NK-92 treated with Interleukin-12 subunit alpha and Interleukin-12 subunit beta, amount 100 ng/mL, for 24 hours (cell line): ENCODE measurements at places on chromosomes 4 and X.

- DNase-seq: no peak
Observed at GRCh38 chr4:4436244-4436823, 49.4 kb downstream of the NSG1 start.

DNA sequence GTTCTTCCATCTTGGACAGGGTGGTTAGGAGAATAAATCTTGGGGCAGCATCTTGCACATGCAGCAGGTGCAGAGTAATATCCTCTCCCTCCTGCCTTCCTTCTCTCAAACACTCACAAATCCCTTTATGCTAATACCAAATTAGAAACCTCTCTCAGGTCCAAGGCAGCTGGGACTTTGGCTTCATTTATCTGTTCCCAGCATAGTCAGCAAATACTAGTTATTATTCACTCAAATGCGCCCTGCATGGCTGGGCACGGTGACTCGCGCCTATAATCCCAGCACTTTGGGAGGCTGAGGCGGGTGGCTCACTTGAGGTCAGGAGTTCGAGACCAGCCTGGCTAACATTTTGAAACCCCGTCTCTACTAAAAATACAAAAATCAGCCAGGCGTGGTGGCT lies 156.0 kb upstream of the GALNT7 start:
- no peak for DNase-seq

DNA sequence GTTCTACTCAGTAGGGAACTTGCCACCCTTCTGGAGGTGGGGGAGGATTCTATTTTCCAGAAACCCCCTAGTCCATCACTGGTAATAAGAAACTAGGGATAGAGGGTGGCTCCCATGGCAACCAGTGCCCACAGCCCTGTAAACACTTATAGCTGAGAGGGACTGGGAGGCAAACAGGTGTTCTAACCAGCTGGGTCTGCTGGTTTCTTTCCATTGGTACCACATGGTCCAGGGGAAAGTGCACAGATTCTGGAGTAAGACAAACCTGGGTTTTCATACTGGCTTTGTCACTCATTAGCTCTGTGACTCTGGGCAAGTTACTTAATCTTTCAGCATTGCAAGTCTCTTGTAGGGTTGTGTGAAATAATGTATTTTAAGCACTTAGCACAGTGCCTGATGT lies 26.9 kb downstream of the IGSF1 start:
- no peak for DNase-seq

GRCh38 chrX:48823053-48823452 lies 3.3 kb upstream of the ERAS start:
- DNase-seq: no peak

DNA sequence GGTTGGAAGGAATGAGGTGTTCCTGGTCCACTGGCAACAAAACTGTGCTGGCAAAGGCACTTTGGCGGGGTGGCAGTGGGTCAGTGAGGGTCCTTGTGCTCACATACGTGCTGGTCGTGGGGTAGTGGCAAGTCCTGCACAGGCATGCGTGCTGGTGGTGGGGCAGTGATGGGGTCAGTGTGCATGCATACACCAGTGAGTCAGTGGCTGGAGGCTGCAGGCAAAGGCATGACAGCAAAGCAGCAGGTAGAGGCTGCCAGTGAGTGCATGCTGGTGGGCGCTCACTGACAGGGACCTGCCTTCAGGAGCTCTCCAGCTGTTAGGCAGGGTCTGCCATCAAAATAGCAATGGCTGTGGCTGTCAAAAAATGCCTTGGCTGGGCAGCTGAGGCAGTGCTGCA lies 42.1 kb downstream of the TMPRSS11E start:
- no peak for DNase-seq

GRCh38 chrX:37854148-37854547 lies 6.8 kb upstream of the DYNLT3 start:
- no peak for DNase-seq

DNA sequence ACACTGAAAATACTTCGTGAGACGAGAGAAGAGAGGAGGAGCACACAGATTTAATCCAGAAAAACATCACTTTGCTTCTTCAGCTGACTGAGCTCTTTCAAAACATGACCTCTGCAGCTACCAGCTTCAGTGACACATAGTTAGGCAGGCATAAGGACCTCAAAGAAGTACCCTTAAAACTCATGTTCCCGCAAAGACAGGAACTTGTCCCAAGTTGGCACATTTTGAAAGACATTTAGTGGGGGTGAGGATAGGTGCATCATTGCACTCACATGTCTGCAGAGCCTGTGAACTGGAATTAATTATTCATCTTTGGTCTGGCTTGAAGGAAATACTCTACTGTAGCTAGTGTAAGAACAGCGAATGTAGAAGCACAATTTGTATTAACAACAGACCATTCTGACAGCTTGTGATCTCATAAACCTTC lies 221.8 kb downstream of the MGST2 start:
- DNase-seq: no peak

GRCh38 chrX:77396781-77397180 lies 50.4 kb upstream of the FGF16 start:
- no peak for DNase-seq

- DNase-seq: no peak
Observed at GRCh38 chr4:166846939-166847338, 387.4 kb downstream of the SPOCK3 start.

- no peak for DNase-seq
Observed at GRCh38 chr4:15438939-15439524, 11.2 kb downstream of the C1QTNF7 start.

DNA sequence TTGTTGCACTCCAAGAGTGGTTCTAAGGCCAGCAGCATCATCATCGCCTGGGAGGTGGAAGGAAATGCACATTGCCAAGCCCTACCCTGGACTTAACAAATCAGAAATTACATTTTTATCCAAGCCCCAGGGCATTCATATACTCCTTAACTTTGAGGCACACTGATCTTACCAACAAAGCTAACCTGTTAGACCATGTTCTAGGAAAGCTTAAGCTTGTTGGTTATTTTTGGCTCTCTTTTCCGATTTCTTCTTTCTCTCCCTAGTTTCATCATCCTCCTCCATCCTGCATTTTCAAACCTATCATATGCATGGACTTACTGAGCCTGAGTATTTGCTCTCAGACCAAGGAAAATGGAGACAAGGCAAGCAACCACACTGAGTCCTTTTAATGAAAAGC lies 133.4 kb downstream of the OPHN1 start:
- no peak for DNase-seq

DNA sequence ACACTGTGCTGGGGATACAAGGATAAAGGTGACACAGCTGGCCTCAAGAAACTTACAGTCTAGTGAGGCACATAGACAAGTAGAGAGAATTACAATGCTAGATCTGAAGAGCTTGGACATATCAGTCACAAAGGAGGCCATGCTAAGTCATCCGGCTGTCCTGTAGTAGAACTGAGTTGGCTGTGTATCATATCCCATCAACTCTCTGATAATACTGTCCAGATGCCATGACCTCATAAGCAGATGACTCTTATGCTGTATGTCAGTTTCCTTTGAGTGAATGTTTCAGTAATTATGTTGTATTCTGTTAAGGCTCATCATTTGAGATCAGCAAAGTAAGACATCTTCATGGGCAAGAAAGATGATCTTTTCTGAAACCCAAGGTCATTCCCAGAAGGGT lies 442.9 kb downstream of the MID1IP1 start:
- DNase-seq: no peak

GRCh38 chr4:84379917-84380641 lies 119.0 kb downstream of the NKX6-1 start:
- no peak for DNase-seq

- no peak for DNase-seq
Observed at GRCh38 chr4:168600796-168601583, 104.1 kb downstream of the PALLD start.

- DNase-seq: no peak
Observed at GRCh38 chr4:188728359-188728758, 589.1 kb downstream of the TRIML1 start.

GRCh38 chr4:83224502-83225197 lies 59.9 kb downstream of the COQ2 start:
- no peak for DNase-seq

DNA sequence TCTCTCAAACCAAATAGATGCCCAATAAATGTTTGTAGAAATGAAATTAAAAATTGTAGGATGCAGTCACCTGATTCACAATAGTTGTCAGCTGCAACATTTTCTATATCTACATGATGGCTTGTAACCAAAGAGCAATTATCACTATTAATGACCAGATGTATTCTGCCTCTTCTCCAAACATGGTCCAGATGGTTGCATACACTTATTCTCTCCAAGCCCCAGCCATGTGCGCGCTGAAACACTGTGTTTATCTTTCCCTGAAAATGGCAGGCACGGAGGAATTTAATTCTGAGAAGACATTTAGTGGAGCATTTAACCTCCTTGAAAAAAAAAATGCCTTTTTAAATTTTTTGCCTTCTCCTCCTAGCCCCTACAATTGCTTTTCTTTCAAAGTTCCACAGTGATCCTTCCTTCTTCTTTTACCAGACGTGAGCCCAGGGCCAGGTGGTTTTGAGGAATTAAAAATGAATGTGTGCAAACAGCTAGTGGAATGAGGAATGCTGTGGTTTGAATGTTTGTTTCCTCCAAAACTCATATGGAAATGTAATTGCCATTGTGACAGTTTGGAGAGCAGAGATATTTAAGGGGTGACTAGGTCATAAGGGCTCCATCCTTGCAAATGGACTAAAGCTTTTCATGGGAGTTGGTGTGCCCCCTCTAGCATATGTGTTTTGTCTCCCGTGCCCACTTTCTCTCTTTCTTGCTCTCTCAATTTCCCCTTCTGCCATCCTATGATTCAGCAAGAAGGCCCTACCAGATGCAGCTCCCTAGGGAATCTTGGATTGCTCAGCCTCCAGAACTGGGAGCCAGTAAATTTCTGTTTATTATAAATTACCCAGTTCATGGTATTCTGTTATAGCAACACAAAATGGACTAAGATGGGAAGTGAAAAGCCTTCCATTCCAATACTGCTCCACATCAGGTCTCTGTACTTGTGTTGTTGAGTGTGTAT lies 136.0 kb downstream of the GABRB1 start:
- no peak for DNase-seq

DNA sequence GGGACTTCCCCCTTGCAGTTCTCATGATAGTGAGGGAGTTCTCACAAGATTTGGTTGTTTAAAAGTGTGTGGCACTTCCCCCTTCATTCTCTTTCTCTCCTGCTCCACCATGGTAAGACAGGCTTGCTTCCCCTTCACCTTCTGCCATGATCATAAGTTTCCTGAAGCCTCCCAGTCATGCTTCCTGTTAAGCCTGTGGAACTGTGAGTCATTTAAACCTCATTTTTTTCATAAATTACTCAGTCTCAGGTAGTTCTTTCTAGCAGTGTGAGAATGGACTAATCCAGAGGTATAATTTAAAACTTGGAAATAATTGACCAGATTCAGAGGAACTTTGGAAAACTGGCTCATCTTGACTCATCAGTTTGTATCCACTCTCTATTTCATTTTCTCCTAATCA lies 129.0 kb downstream of the TMEM47 start:
- no peak for DNase-seq

DNA sequence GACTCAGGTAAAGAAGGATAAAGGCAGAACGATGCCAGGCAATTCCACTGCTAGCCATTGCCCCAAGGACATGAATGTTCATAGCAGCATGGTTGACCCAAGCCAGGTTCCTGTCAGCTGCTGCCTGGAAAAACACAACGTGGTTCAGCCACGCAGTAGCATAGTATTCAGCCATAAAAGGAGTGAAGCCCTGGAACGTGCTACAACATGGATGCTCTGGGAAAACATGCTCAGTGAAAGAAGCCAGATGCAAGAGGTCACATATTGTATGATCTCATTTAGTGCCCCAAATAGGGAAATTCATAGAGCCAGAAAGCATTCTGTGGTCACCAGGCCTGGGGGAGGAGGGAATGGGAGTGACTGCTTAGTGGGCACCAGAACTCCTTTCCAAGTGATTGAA lies 129.8 kb downstream of the GPR143 start:
- no peak for DNase-seq

- no peak for DNase-seq
Observed at GRCh38 chrX:110001740-110002299, 1.1 kb upstream of the TMEM164 start.

GRCh38 chr4:6047130-6047673 lies 29.0 kb upstream of the C4orf50 start:
- no peak for DNase-seq

DNA sequence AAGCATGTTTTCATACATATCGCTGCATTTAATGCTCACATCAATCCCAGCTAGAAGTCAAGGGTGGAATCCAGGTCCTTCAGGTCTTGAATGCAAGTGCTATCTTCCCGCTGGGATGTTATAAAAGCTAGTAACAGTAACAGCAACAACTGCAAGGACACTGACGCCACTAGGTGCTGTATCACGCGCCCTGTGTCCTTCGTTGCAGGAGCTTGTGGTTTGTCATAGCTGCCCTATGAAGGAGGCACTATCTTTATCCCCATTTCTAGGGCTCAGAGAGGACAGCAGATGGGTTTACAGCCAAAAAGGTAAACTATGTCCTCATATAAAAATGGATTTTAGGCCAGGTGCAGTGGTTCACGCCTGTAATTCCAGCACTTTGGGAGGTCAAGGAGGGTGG lies 202.9 kb downstream of the NSUN7 start:
- no peak for DNase-seq

DNA sequence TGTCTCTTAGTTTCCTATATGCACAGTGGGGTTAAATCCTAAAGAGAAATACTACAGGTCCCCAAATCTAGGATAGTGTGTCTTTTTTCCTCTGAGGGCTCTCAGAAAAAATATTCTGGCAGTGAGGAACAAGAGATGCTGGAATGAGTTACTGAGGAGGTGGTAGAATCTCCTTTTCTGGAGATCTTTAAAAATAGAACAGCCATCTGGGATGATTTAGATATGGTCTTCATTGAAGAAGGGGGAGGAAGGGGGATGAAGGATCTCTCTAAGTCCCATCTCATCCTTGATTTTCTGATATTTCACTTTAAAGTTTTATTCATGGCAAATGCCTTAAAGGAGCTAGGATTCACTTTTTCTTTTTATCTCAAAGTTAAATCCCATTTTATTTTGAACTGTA lies 235.0 kb downstream of the MAML3 start:
- no peak for DNase-seq

- no peak for DNase-seq
Observed at GRCh38 chr4:182589100-182589499, 328.1 kb downstream of the DCTD start.

DNA sequence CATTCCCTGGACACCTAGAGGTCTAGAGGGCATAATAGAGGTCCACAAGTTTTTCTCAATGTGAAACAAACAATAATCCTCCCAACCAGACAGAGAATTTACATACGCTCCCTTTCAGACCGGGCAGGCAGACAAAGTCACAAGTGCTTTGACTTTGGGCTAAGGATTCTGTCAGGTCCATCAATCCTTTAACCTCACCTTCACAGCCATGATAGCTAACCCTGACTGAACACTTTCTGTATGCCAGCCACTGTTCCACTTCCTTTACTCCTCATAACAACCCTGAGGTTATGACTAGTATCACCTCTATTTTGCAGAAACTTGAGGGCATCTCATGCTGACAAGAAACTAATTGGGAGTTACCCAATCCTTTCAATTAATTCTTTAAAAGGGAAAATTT lies 118.8 kb upstream of the AFF2 start:
- no peak for DNase-seq
